ENCODE measurements at places on chromosomes 5 and 9.

DNA sequence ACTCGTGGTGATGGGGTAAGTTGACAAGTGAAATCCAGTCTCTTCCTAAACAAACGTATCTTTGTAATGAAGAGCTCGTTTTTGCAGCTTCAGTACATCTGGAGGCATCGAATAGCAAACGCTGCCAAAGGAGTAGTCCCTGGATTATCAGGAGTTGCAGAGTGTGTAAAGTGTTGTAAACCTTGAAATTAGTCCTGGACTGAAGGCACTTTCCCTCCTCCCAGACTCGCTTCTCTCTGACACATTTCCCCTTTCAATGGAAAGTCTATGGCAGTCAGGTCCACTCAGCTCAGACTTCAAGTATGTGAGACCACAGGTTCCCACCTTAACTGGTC is 1.5 kb upstream of the PBX3 start:
- DNase-seq = no peak

DNA sequence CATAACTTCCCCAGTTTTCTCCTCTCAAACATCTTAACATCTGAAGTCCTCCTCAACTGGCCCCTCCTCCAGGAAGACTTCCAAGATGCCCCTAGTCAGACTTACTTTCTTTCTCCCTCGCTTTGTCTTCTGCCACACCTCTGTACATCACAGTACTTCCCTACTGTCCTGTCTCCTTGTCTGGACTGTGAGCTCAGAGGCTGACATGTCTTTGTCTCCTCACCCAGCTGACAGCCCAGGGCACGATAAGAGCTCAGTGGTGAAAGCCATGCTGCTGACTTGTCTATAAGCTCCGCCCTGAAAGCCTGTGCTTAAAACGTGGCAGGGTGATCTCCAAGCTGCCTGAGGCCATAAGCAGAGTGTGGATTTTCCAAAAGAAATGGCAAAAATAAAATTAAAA is 33.0 kb upstream of the SLC25A51 start:
- no peak for DNase-seq

DNA sequence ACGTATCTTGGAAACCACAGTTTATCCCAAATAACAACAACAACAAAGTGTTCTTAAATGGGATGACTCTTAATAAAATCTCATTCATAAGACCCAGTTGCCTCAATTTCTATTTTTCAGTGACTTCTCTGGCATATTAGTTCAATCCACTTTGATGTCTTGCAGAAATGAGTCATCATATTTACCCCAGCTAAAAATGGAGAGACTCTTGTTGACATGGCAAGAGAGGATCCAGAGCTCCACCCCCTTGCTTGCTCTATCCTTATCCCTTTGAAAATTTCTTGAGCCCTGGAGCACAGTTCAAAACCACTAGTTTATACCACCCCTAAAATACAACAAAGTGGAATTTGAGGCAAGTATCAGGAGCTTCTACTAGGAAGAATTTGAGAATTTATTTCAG is 20.8 kb downstream of the VCAN start:
- DNase-seq = no peak

DNA sequence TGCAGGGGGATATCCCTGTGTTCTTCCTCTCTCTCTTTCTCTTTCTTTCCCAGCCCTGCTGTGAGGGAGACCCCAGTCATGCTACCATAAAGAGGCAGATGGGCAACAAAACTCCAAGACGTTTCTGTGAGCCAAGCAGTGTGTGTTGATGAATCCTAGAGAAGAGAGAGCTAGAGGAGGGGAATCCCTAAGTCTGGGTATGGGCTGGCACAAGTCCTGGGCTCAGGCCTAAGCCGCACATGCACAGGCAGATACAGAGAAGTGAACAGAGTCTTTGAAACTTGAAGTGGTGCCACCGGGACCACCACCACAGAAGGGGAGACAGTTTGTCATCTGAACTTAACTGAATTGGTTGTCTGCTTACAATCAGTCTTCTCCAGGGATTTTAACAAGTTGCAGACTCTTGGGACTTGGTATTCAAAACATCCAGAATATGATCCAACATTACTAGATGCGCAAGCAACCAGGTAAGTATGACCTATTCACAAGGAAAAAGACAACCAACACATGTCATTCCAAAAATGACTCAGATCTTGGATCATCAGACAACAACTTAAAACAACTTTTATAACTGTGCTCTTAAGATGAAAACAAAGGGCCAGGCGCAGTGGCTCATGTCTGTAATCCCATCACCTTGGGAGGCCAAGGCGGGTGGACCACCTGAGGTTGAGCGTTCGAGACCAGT is 10.4 kb upstream of the FAM120A start:
- no peak for DNase-seq

GRCh38 chr5:5537426-5537825 is 114.9 kb downstream of the ICE1 start:
- no peak for DNase-seq

- no peak for DNase-seq
These were observed 98.1 kb upstream of the NMUR2 start for GRCh38 chr5:152503206-152503605.

GRCh38 chr5:6328173-6328572 is 50.2 kb downstream of the MED10 start:
- peak; percentile 73 for DNase-seq

All from neuronal stem cell (in vitro differentiated cells).